GM04504 (cell line): ENCODE measurements at places on chromosomes 3 and 15.

DNA sequence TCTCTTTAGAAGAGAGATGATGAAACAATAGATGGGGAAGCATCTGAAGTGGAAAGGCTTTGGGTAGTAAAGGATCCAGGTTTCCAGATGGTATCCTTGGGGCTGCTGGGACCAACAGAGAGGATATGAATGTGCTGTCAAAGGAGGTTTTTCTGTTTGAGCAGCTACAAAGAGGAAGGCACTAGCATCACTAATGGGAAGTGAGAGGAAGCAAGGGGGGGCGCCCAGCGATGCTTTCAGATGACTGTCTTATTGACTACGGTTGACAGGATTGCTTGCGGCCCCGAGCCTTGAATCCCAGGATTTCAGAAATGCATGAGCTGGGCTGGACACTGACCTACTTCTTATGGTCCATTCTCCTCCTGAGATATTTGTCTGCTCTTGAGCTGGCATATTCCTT is 103.8 kb upstream of the GALNT15 start:
- DNase-seq: no peak

DNA sequence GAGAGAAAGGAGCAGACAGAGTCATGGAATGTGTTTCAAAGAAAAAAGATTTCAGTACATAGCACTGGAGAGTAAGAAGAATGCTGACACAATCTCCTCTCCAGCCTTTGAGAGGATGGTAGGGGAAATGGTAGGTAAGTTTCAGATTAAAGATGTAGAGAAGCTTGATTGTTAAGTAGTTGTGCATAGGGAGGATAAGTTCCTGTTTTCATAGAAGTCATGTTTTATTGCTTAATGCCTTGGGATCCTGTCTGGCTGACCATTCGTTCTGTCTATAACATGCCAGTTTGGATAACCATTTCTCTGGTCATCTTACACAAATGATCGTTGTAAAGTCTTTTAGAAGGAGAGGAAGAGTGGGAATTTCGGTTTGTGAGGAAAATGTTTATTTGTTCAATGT is 95.7 kb upstream of the IGSF10 start:
- no peak for DNase-seq

DNA sequence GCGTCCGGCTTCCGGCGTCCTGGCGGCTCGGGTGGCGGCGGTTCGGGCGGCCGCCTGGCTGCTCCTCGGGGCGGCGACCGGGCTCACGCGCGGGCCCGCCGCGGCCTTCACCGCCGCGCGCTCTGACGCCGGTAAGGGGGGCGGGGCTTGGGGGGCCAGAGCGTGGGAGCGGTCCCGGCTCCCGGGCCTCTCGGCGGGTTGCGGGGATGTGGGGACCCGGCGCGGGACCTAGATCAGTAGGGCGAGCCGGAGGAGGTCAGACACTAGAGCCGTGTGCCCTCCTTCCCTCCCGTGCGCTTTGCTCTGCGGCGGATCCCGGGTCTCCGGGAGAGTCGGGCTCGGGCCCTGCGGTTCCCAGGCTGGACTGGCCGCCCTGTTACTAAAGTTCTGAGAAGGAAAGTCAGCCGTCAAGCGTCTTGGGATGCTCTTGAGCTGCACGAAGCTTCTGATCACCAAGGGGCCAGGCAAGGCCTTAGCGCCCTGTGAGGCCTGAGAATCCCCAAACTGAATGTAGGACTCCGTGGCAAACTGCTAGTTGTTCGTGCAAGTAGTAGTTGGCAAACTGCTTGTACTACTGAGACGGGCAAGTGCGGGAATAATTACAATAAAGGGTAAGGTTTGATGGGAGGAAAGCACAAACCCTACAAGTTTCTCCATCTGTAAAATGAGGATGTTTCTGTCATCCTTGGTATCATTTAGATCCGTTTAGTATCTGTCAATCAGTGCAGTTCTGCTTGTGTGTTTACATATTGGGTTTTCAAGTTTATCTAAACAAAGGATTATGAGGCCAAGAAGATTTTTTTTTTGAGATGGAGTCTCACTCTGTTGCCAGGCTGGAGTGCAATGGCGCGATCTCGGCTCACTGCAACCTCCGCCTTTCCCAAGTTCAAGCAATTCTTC is 587 bp downstream of the PIGX start:
- DNase-seq: peak; percentile 46

- DNase-seq: no peak
These were observed 40.9 kb upstream of the EPHB1 start for GRCh38 chr3:134753999-134754742.

DNA sequence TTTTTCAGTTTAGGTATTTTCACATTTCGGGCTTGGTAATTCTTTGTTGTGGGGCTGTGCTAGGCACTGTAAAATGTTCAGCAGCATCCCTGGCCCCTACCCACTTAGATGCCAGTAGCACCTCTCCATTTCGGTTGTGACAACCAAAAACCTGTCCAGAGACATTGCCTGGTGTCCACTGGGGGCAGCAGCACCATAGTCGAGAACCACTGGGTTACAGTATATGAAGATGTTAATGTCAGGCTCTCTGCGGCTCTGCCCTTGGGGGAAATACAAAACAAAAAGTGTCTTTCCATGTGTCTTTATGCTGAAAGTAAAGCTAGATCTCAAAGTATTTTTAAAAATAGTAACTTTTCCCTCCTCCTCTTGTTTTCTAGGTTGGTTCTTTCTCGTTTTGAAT is 177.2 kb downstream of the ITPR1 start:
- DNase-seq: no peak

- DNase-seq: no peak
These were observed 63.2 kb downstream of the DGKG start for GRCh38 chr3:186298876-186299275.

DNA sequence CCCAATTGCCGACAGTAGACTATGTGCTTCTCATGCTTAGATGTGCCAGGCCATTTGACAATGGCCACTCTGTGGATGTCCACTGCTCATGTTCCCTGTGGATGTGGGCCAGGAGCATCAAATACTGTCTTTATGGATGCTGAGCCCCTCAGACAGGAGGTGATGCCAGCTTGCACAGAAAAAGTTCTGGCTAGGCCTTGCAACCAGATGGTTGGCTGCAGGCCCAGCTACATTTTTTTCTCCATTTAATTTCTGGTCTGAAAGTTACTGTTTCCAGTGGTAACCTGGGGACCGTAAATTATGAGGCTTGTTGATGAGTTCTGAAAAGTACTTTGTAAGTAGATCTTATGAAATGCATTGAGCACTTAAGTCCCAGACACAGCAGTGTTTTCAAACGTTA is 228.5 kb downstream of the CHL1 start:
- no peak for DNase-seq

DNA sequence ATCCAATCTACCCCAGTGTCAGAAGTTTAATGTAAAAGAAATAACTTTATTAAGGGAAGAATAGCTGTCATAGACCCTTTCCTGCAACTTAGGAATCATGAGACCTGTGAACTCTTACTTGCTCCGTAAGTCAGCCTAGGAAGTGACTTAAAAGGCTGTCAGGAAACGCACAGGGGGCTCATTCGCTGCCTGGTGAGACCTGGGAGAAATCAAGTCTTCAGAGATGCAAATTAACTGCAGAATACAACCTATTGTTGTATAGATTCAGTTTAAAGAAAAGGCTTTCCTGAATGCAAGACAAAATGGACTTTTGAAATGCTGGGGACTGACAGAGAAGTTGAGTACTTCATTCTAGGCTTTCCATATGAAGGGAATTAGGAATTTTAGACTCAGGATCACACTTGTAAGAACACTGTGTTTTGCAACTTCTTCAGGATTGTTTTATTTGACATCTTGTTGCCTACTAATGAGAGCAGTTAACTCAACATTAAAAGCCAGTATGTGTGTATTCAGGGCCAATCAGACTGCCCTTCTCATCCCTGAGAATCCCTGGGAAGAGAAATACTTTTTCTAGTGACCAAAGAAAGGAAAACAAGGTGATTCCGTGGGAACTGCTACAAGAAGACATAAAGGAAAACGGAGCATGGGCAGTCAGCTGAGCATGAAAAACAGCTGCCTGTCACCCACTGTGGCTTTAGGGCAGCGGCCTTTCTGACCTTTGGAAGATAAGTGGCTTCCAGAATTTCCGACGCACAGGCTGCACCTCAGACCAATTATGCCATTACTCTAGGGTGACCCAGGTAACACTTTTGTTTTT is 18.5 kb upstream of the DPPA4 start:
- no peak for DNase-seq

- DNase-seq: no peak
These were observed 19.0 kb upstream of the FANCD2 start for GRCh38 chr3:10007126-10007782.

DNA sequence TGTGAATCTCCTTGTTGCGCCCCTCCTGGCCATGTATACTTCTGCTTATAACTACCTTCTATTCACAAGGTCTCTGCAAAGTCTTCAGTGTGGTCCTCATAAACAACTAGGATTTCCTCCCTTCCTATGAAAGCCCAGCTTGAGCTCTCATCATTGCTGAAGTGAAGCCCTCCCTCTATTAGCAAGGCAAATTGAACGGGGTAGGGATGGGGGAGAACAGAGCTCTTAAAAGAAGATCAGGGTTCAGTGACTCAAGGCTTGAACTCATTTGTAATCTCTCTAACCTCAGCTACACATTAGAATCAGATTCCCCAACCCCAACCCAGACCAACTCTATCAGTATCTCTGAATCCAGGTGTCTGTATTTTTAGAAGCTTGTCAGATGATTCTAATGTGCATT is 88.3 kb upstream of the ST8SIA2 start:
- DNase-seq: no peak

- DNase-seq: no peak
These were observed 101.3 kb downstream of the LRRK1 start for GRCh38 chr15:101020451-101020850.

- peak; percentile 69 for DNase-seq
These were observed 100.5 kb upstream of the ZBED2 start for GRCh38 chr3:111695636-111696117.

GRCh38 chr3:128493570-128494366 is 767 bp upstream of the GATA2 start:
- no peak for DNase-seq

- peak; percentile 68 for DNase-seq
These were observed 67.2 kb downstream of the LPP start for GRCh38 chr3:188220988-188221818.

DNA sequence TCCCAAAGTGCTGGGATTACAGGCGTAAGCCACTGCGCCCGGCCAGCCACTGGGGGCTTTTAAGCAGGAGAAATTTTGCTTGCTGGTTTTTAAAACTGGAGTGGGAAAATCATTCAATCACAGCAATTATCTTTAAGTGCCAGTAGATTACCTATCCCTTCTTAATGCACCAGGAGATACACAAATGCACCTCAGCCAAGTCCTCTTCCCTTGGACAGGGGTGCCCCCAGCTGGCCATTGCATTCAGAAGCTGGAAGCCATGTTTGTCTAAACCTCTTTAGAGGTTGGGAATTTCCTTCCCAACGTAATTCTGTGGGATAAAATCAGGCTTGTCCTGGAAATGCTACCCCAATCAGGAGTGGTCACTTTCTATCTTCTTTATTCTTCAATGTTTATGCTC is 26.6 kb downstream of the MIX23 start:
- DNase-seq: no peak

DNA sequence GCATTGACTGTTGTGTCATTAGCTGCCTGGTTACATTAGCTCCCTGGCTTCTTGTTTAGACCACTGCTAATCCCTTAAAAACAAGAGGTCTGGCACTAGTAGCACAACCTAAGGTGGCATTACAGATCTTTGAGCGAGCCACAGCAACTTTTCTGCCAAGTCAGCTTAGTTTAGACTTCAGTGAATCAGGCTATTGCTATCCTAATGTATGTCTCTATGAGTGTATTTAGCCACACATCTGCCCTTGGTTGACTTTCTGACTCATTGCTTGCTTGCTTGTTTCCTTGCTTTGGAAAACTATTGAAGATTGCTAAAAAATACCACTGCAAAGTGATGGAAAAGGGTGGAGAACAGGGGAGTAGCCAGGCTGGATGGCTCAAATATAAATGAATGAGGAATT is 50.2 kb downstream of the CHP1 start:
- peak; percentile 60 for DNase-seq

DNA sequence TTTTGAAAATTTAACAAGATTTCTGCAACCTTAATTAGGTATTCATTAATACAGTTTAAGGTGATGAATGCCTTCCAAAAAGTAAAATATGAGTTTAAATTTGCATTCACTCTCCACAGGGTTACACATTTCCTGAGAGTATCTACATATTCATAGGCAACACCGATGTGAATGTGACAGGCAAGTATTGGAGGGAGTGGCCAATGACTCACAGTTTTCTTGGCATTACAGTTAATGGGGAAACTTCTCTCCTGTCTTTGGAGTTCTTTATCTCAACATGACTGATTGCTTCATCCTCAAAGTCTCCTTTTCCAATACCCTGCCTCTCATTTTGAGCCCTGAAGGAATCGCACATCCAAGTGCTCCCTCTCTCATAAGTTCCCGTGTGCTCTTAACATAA is 181.9 kb upstream of the CHL1 start:
- no peak for DNase-seq

- peak; percentile 47 for DNase-seq
These were observed 105.8 kb upstream of the MYZAP start for GRCh38 chr15:57485869-57486268.

- peak; percentile 88 for DNase-seq
These were observed 4.5 kb upstream of the SEMA3B start for GRCh38 chr3:50264383-50264963.

GRCh38 chr15:72033285-72033684 is 84.7 kb downstream of the MYO9A start:
- DNase-seq: no peak

DNA sequence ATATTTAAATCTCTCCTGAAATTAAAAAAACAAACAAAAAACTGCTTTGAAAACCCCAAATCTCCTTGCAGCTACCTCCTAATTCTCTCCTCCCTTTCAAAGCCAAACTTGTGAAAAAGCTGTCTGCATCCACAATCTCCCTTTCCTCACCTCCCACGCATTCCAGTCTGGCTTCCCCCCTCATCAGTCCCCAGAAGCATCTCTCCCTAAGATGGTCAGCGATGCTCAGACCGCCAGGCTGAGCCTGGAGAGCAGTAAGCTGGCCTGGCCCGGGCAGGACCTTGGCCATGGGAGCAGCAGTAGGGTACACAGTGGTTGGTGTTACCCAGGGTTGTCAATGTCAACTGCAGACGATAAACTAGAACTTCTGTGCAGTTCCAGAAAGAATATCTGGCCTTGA is 32.9 kb upstream of the BLM start:
- no peak for DNase-seq

DNA sequence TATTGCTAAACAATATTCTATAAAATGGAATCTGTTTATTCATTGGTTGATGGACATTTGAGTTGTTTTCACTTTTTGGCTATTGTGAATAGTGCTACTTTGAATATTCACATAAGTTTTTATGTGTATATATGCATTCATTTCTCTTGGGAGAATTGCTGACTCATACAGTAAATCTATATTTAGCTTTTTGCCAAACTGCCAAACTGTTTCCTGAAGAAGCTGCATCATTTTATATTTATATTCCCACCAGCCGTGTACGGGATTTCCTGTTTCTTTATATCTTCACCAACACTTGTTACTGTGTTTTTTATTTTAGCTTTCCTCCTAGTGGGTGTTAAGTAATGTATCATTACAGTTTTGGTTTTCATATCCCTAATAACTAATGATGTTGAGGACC is 12.5 kb upstream of the TCAIM start:
- no peak for DNase-seq
